ENCODE measurements at places on chromosomes 12 and 14.

GRCh38 chr14:67944605-67945004, 125.0 kb downstream of the RAD51B start:
- no peak for DNase-seq

- peak; percentile 93 for DNase-seq
Observed at GRCh38 chr14:81436296-81437138, 36.4 kb upstream of the STON2 start.

DNA sequence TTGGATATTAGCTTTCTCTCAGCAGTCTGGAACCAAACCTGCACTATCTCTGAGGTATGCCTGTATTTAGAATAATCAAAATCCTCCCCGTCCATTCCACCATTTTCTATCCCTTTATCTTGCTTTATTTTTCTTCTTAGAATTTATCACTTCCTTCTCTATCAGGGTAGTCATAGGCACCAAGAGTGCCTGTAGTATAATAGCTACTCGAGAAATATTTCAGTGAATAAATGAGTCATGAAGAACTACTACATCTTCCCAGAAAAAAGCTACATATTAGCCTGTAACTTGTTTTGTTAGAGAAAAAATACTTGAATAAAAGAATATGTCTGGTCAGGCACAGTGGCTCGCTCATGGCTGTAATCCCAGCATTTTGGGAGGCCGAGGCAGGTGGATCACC, 4.3 kb downstream of the SLC2A14 start:
- DNase-seq, result no peak

DNA sequence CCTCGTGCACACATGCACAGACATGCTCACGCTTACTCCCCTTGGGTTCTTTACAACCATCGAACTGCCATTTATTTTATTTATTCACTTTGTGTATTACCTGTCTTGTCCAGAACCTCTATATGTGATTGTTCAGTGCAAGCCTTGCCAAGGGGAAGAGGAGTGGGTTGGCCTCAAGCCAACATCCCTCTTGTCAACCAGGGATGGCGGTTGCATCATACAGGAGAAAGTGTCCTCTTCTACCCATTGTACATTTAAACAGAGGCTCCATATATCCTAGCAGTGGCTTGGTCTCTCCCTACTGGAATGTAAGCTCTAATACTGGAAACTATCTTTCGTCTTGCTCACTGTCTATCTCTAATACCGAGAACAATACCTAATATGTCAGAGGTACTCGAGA, 108.4 kb downstream of the C12orf42 start:
- DNase-seq, result no peak

- no peak for DNase-seq
Observed at GRCh38 chr14:43872222-43872621, 634.9 kb downstream of the FSCB start.

DNA sequence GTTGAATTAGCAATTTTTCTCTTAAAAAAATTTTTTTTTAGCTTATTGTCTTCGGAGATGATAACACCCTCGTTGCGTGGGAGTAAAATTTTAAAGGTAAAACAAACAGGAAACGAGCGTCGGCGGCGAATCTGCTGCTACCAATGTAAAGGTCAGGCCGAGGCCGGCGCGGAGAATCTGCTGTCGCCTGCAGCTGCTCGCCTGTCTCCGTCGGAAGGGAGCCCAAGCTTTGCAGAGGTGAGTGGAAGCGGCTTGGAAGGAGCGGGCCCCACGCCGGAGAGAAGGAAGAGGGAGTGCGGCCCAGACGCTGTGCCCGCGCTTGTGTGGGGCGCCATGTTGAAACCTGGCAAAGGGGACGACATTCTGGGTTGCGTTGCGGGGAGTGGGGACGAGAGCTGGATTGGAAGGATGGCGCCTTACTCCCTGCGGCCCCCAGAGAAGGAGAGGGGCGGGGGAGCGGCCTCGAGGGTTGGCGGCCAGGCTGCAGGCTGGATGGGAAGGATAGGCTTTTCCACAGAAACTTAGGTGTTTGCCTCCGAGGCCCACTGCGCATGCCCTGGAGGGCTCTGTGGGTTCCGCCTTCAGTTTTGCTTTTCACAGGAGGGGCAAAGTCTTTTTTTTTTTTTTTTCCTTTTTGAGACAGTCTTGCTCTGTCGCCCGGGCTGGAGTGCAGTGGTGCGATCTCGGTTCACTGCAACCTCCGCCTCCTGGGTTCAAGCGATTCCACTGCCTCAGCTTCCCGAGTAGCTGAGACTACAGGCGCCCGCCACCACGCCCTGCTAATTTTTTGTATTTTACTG, at the start of gene SNRNP35:
TSS of gene SNRNP35 (plus strand) at position 160 of the 800 bp plus-strand sequence. CDS start 7,402 bp downstream, outside the sequence.
- peak; percentile 92 for DNase-seq

DNA sequence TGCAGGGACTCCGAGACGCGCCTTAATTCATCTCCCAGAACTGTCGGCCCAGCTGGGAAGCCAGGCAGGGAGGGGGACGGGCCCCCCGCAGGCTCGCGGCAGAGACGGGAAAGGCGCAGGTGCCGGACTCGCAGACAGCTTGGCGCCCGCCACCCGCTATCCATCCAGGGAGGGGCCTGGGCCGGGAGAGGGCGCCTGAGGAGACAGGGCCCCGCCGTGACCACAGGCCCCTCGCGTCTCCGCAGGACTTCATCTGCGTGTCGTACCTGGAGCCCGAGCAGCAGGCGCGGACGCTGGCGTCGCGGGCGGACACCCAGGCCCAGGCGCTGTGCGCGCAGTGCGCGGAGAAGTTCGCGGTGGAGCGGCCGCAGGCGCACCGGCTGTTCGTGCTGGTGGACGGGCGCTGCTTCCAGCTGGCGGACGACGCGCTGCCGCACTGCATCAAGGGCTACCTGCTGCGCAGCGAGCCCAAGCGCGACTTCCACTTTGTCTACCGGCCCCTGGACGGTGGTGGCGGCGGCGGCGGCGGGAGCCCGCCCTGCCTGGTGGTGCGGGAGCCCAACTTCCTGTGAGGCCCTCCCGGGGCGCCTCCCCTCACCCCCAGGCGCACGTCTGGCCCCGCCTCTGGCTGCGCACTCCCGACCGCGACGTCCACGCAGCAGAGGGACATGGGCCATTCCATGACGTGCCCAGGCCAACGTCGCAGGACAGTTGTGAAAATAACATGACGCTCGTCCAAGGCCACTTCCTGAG, 60.6 kb downstream of the LGMN start:
- DNase-seq, result no peak

GRCh38 chr14:92646952-92647796, 101.3 kb downstream of the LGMN start:
- DNase-seq, result no peak

GRCh38 chr14:89366864-89367778, 49.9 kb downstream of the FOXN3 start:
- DNase-seq, result peak; percentile 82

GRCh38 chr12:112842441-112842840, 50.9 kb downstream of the RPH3A start:
- no peak for DNase-seq

- DNase-seq, result no peak
Observed at GRCh38 chr12:79659961-79660431, 30.8 kb downstream of the PAWR start.

DNA sequence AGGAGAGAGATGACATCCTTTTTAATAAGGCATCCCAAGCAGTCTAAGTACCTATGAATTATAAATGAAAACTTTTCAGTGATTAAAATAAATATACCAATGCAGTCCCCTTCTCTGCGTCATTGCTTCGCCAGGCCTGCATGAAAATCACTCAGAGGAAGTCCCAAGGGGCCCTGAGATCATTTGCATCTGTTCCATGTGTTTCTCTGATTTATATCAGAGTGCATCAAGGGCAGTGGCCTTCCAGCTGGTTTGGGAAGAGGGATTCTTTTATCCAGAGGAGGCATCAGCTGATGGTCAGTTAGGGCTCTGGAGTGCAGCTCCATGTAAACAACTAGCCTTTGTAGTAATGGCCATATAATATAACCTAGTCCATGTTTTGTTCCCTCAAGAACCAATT, 210.1 kb downstream of the RGS6 start:
- no peak for DNase-seq

GRCh38 chr12:124847113-124848074, 16.3 kb downstream of the SCARB1 start:
- no peak for DNase-seq

DNA sequence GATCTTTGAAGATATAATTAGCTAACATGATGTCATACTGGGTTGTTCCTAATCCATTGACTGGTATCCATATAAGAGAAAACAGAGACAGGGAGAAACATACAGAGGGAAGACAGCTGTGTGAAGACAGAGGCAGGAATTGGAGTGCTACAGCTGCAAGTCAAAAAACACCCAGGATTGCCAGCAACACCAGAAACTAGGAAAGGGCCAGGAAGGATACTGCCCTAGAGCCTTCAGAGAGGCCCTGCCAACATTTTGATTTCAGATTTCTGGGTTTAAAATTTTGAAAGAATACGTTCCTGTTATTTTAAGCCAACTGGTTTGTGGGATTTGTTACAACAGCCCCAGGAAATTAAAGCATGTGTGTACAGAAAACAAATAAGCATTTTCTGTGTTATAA, 473.7 kb upstream of the FLRT2 start:
- DNase-seq, result no peak

DNA sequence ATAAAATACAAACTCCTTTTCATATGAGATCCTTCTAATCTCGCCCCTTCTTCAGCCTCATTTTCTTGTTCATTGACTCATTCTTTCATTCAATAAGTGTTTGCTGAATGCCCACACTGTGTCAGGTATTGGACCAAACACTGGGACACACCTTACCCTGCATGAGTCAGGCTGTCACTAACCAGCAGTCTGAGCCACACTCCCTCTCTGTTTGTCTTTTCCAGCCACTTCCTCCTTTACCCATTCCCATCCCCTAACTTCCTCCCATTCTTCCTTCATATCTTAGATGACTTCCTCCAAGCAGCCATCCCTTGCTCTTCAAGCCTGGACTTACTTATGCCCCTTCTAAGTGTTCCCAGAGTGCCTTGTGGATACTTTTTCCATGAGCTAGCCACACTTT, 27.0 kb upstream of the HIF1A start:
- DNase-seq, result no peak

- no peak for DNase-seq
Observed at GRCh38 chr14:101223127-101223526, 319.6 kb upstream of the RTL1 start.

- DNase-seq, result no peak
Observed at GRCh38 chr12:104852102-104852501, 106.0 kb downstream of the SLC41A2 start.

GRCh38 chr14:32986791-32987540, 48.3 kb downstream of the NPAS3 start:
- DNase-seq, result no peak

GRCh38 chr14:32014057-32014456, 63.0 kb upstream of the ARHGAP5 start:
- DNase-seq, result no peak

DNA sequence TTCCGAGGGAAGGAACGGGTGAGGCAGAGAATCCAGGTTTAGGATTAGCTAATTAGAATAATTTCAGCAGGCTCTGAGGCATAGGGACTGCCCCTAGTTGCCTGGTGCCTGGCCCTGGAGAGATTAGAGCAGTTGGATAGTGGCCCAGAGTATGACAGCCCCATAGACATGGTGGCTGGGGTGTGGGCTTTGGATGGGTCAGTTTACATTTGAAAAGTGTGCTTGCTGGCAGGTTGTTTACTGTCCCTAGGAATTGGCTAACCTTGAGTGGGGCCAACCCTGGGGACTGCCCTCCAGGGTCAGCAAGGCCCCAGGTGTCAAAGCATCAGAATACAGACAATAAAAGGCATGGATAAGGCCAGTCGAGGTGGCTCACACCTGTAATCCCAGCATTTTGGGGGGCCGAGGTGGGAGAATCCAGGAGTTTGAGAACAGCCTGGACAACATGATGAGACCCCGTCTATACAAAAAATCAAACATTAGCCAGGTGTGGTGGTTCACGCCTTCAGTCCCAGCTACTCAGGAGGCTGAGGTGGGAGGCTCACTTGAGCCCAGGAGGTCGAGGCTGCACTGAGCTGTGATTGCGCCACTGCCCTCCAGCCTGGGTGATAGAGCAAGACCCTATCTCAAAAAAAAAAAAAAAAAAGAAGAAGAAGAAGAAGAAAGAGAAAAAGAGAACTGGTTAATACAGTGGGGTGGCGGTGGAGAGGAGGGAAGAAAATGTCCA, 182.3 kb upstream of the PWP1 start:
- DNase-seq, result no peak

- peak; percentile 59 for DNase-seq
Observed at GRCh38 chr14:23284654-23285529, 1.0 kb downstream of the HOMEZ start.

- no peak for DNase-seq
Observed at GRCh38 chr12:84704856-84705255, 207.7 kb downstream of the SLC6A15 start.

- no peak for DNase-seq
Observed at GRCh38 chr12:29455087-29455486, 42.4 kb downstream of the OVCH1 start.

- DNase-seq, result no peak
Observed at GRCh38 chr12:122862110-122862634, 26.9 kb downstream of the HIP1R start.

DNA sequence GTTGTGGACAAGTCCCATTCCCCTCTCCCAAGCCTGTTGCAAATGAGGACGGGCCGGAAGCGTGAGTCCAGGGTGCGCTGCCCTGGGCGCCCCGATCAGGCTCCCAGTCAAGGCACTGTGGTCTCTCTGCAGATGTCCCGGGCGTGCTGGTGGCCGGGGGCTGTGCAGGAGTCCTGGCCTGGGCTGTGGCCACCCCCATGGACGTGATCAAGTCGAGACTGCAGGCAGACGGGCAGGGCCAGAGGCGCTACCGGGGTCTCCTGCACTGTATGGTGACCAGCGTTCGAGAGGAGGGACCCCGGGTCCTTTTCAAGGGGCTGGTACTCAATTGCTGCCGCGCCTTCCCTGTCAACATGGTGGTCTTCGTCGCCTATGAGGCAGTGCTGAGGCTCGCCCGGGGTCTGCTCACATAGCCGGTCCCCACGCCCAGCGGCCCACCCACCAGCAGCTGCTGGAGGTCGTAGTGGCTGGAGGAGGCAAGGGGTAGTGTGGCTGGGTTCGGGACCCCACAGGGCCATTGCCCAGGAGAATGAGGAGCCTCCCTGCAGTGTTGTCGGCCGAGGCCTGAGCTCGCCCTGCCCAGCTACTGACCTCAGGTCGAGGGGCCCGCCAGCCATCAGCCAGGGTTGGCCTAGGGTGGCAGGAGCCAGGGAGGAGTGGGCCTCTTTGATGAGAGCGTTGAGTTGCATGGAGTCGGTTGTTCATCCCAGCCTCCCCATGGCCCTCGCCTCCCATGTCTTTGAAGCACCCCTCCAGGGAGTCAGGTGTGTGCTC, 6.3 kb downstream of the SLC25A47 start:
- peak; percentile 40 for DNase-seq

DNA sequence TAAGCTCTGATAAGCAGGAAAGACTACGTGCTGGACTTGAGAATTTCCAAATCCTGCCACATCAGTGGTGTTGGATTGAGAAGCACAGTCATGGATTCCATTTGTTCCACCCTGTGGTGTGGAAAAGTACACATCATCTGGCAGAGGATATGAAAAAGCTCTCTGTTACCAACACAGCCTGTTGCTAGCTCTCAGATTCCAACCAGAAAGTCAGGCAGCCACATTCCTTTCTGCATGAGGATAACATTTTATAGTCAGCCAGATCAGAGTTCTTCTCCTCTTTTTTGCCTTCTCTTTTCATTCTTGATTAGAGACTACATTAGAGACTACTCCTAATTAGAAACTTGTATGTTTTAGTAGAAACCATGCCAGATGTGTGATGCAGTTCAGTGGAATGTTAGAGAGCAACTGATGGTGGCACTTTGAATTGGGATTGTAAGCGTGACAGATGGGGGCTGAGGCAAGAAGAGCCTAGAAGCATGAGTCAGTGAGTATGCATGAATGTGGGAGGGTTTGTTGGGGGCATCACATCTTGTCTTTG, 61.2 kb upstream of the STXBP6 start:
- DNase-seq, result no peak

GRCh38 chr14:92654239-92654901, 94.1 kb downstream of the LGMN start:
- peak; percentile 42 for DNase-seq

- DNase-seq, result no peak
Observed at GRCh38 chr12:48937170-48937569, 11.9 kb upstream of the FKBP11 start.

Data from suppressor macrophage treated with lipopolysaccharide for 1 hour (primary cell).